T-helper 2 cell treated with Interferon-gamma antibody and Interleukin-4, amounts not matched to agents 100 ng/mL and 5 ng/mL, for 36 hours (primary cell): ENCODE measurements at places on chromosomes 7 and 10. TPM values are rescaled to one million over a fixed set of nuclear protein-coding genes. Genes with fewer than 3 reads are reported as not detected.

Gene AKR1C1
- total RNA-seq, result 1.7 and 1.9 TPM in 2 replicates

Gene C7orf33
- not detected in 2 replicates for total RNA-seq

Gene PRSS2
- not detected in 2 replicates for total RNA-seq

Gene CLCN1
- 0.09 TPM in 1 of 2 replicates, not detected in the other for total RNA-seq

Gene TRIM50
- not detected in 2 replicates for total RNA-seq

Gene ANXA8L1
- total RNA-seq, result 0.52 and 0.86 TPM in 2 replicates

Gene SPACDR
- total RNA-seq, result 3.2 and 3.3 TPM in 2 replicates

Gene GBX1
- total RNA-seq, result not detected in 2 replicates

Gene MUC3A
- total RNA-seq, result not detected in 2 replicates

Gene UTF1
- not detected in 2 replicates for total RNA-seq

Gene C10orf143
- 3.9 and 4.9 TPM in 2 replicates for total RNA-seq

Gene TAS2R5
- 0.55 and 0.64 TPM in 2 replicates for total RNA-seq

Gene CLRN3
- not detected in 2 replicates for total RNA-seq

Gene ASAH2
- total RNA-seq, result 1.3 and 1.7 TPM in 2 replicates

Gene PNLIPRP2
- not detected in 2 replicates for total RNA-seq

Gene CAV2
- not detected in 2 replicates for total RNA-seq

Gene KIF11
- total RNA-seq, result 76.2 and 76.5 TPM in 2 replicates

Gene NKX1-2
- total RNA-seq, result not detected in 2 replicates

Gene CCDC172
- total RNA-seq, result not detected in 2 replicates

Gene VSIR
- 84.5 and 84.9 TPM in 2 replicates for total RNA-seq

Gene HOXA6
- not detected in 2 replicates for total RNA-seq

Gene AGR2
- not detected in 2 replicates for total RNA-seq

Gene OPALIN
- not detected in 2 replicates for total RNA-seq

Gene ITGB8
- total RNA-seq, result not detected in 2 replicates

Gene FBXW4
- total RNA-seq, result 37.3 and 40.7 TPM in 2 replicates

Gene OIT3
- 0.11 TPM in 1 of 2 replicates, not detected in the other for total RNA-seq

Gene VDAC2
- 142 and 143 TPM in 2 replicates for total RNA-seq

Gene TMEM213
- not detected in 2 replicates for total RNA-seq

Gene MEOX2
- total RNA-seq, result not detected in 2 replicates

Gene GJD4
- total RNA-seq, result not detected in 2 replicates

Gene IDE
- 38.2 and 39.8 TPM in 2 replicates for total RNA-seq
